NB4 (cell line): ENCODE measurements at places on chromosomes 11 and 22.

DNA sequence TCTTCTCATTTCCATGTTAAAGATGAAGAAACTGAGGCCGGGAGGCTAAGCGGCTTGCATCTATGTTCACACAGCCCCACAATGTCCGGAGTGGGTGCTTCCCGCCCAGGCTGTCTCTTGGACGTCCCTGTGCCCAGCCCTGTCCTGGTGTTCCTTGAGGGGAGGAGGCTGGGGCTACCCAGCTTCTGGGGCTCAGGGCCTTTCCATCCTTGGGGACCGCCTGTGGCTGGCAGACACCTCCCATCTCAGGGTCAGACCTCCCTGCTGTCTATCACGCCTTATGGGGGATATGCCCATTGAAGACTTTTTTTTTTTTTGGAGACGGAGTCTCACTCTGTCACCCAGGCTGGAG lies 95.5 kb downstream of the WNT7B start:
- no peak for DNase-seq

DNA sequence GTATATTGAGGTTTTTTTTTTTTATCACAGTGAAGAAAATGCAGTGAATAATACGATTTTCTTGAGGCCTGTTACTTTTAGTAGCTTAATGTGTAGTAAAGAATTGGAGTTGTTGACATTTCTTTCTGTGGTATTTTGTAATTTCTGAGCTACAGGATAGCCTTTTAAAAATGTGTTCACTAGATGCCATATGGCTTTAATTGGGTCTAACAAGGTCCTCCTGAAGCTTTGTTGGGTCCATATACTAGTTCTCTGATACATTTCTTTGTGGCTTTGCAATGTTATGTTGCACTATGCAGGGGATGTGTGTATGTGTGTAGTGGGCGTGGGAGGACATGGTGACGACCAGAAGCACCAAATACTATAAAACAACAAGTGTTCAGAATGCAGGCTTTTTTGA lies 25.1 kb downstream of the FBXO7 start:
- DNase-seq: no peak

DNA sequence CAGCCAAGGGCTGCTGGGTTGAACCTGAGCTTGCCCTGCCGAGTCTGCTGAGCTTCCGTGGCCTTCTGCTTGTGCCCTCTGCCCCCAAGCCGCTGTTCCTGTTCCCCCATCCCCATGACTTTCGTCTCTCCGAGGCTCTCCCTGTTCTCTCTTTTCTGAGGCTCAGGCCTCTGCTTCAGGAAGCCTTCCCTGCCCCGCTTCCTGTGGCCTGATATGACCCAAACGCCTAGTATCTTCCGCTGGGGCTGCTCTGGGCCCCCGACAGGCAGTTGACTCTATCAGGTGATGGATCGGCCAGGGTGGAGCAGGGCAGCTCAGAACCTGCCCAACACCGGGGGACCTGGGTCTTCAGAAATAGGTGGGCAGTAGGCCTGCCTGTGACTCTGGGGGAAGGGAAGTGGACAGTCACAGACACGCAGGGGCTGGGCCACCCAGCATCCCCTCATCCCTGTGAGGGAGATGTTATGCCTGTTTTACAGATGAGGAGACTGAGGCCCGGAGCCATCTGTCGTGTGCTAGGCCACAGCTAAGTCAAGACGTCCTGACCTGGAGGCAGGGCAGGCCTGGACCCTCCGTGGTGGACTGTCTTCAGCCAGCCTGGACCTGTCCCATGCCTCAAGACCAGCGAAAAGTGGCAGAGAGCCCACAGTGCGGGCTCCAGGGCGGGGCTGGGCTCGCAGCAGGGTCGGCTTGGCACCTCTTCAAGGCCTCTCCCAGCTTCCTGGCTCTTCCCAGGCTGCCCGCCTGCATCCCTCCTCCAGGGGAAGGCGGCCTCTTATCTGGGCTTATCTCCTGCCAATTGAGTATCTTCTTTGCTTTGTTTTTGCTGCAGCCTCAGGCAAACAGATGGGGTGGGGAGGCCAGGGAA lies 16.2 kb downstream of the BAD start:
- no peak for DNase-seq

DNA sequence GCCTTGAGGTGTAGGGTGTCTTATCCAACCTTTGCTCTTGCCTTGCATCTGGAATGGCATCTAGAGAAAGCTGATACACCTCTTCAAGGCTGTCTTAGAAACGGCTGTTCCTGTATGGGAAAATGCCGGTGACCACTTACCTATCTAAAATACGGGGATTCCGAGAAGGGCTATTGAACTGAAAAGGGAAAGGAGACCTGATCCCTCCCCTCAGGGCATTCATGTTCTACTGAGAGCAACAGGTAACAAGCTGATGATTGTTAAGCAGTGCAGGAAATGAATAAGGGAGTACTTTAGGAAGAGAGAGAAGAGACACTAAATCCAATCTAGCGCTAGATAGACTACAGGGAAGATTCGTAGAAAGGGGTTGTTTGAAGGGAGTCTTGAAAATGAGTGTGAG lies 1388.1 kb downstream of the FAM181B start:
- no peak for DNase-seq

- no peak for DNase-seq
Observed at GRCh38 chr22:48717076-48717810, 1110.4 kb downstream of the BRD1 start.

GRCh38 chr11:61873588-61874376 lies 17.6 kb downstream of the FADS3 start:
- DNase-seq: no peak

GRCh38 chr11:76653674-76654284 lies 16.8 kb downstream of the LRRC32 start:
- no peak for DNase-seq

- DNase-seq: no peak
Observed at GRCh38 chr11:105769627-105770026, 159.8 kb downstream of the GRIA4 start.

- no peak for DNase-seq
Observed at GRCh38 chr11:11662578-11662977, 40.8 kb upstream of the GALNT18 start.

- no peak for DNase-seq
Observed at GRCh38 chr11:127713226-127713625, 712.7 kb upstream of the KIRREL3 start.

DNA sequence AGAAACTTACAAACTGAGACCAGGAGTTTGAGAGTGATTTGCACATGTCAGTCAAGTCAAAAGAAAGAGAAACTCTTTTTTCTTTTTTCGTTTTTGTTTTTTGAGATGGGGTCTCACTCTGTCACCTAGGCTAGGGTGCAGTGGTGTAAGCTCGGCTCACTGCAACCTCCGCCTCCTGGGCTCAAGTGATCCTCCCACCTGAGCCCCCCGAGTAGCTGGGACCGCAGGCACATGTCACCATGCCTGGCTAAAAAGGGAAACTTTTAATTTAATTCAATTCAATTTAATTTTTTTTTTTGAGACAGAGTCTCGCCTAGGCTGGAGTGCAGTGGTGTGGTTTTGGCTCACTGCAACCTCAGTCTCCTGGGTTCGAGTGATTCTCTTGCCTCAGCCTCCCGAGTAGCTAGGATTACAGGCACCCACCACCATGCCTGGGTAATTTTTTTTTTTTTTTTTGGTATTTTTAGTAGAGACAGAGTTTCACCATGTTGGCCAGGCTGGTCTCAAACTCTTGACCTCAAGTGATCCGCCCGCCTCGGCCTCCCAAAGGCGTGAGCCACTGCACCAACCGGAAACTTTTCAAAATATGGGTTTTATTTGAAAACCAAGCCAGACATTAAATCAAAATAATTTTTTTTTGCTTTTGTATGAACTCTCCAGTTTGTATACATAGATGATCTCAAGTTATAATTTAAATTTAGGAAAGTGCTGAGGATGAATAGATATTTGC lies 9.9 kb downstream of the UCP3 start:
- no peak for DNase-seq

- DNase-seq: no peak
Observed at GRCh38 chr11:61556621-61557020, 24.3 kb downstream of the SYT7 start.

DNA sequence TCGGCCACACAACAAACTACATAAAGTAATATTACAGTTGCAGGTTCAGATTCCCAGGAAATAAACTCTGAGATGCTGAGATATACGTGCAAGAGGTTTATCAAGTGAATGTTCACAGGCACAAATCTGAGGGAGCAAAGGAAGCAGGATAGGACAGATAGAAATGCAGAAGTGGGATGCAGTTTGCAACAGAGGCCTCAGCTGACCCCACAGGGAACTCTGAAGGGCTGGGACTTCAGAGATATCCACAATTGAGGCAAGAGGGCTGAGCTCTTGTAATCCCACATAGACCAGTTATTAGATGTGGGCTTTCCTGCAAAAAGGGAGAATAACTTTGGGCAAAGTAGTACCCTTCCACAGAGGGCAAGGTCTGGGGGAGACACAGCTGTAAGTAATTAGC lies 25.4 kb upstream of the ARHGAP20 start:
- DNase-seq: no peak

GRCh38 chr22:41458161-41458728 lies 10.2 kb downstream of the PHF5A start:
- peak; percentile 31 for DNase-seq

- DNase-seq: peak; percentile 33
Observed at GRCh38 chr11:123069908-123070821, 8.2 kb upstream of the HSPA8 start.

- DNase-seq: no peak
Observed at GRCh38 chr11:47127213-47127612, 49.5 kb downstream of the ARFGAP2 start.

DNA sequence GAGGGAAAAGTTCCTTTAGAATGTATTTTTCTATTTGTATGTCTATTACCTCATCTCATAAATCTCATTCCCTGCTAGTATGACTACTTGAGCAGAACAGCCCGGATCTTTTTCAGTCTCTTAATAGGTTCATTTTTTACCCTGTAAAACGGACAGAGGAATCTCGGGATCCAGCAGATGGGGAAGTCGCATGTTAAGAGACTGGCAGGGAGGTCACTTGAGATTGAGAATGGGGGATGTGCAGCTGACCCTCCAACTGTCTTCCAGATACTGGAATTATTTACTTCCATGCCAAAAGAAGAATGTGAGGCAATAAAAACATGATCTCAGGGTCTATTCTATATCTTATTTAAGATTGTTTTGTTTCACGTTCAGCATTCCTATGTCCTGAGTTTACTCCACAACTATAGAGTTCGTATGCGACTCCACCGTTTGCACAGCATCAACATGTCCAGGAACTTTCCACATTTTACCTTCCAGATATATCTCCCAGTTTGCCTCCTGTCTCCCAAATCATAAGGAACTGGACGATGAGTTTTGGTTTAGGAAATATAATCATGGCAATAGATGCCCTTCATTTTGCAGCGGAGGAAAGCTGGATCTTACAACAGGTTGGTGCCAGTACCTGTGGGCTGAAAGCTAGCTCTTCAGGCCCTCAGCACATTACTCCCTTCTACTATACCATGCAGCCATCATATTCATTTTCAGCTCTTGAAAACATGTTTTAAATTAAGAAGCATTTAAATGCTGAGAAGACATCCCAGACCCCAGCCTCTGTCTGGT lies 181.5 kb downstream of the MAML2 start:
- no peak for DNase-seq

- DNase-seq: no peak
Observed at GRCh38 chr22:30931541-30932300, 36.9 kb downstream of the MORC2 start.

GRCh38 chr22:22210889-22211833 lies 33.4 kb upstream of the VPREB1 start:
- no peak for DNase-seq

- DNase-seq: no peak
Observed at GRCh38 chr11:35127619-35128018, 11.4 kb upstream of the CD44 start.

DNA sequence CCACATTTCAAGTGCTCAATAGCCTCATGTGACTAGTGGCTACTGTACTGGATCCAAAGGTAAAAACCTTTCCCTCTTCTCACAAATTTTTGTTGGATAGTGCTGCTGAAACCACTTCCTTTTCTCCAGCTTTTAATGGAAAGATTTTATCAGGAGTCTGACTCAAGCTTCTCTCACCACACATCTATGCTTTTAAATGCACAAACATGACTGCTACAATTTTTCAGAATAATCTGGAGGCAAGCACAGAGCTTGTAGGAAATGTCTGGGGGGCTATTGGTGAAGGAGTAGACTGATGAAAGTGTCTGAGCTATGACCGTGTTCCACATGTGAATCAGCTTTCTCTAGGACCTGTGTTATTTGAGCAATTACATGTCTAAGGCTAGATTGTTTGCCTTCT lies 101.1 kb upstream of the FAT3 start:
- DNase-seq: no peak

DNA sequence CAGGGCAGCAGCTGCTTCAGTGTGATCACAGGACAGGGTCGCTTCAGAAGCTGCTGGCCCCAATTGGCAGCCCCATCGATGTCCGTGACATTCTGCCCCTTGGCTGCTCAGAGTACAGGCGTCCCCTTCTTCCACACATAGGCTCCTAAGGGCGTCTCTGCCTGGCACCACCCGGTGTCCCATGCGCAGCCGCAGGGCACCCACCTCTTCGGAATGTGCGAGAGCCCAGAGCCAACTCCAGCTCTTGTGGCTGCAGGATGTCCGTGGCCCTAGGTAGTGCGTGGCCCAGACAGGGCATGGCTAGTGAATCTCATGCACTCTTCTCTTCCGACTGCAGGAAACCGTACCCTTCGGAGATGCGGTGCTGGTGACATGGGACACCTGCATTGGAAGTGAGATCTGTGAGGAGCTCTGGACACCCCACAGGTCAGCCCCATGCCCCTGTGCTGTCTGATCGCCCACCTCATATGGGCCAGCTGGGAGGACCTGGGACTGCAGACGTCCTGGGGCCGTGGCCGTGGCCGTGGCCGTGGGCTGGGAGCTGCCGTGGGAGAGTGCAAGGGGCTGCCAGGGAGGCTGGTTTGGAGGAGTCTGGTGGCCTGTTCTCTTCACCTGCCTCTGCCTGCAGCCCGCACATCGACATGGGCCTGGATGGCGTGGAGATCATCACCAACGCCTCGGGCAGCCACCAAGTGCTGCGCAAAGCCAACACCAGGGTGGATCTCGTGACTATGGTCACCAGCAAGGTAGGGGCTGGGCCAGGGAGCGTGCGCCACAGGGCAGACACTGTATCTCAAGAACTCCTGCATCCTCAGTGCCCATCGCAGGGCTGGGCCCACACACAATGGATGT lies 20.2 kb downstream of the NADSYN1 start:
- no peak for DNase-seq

DNA sequence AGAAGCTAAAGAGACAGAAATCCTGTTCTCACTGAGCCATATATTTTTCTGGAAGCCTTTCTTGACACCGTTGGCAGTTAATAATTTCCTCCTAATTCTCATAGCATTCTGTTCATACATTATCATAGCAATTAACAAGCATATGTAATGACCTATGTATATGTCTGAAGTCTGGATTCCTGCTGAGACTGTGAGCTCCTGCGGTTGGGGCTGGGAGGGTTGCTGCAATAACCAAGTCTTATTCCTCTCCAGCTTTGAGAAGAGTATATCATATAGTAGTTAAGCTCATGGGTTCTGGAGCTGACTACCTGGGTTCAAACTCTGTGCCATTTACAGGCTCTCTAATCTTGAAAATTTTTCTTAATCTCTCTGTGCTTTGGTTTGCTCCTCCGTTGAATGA lies 175.2 kb downstream of the MAML2 start:
- peak; percentile 72 for DNase-seq
